Muscle of arm (tissue), 14 donors: ENCODE measurements at places on chromosomes 3 and 15. TPM values are rescaled to one million over a fixed set of nuclear protein-coding genes. Genes with fewer than 3 reads are reported as not detected.

DNA sequence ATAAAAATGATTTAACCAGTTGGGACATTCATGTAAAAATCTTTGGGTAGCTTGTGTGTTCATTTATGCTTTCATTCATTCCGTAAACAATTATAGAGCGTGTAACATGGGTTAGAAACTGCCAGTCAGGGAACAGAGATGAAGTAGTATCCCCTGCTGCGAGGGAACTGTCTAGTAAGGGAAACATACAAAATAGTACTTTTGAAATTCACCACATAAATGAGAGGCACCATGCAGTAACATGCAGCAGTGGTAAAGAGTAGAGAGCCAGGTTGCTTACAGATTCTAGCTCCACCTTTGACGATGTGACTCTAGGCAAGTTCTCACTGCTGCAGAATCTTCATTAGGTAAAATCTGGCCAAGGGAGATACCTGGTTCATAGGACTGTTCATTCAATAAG, 938 bp downstream of the DZIP3 start:
- peak; percentile 3 for DNase-seq

DNA sequence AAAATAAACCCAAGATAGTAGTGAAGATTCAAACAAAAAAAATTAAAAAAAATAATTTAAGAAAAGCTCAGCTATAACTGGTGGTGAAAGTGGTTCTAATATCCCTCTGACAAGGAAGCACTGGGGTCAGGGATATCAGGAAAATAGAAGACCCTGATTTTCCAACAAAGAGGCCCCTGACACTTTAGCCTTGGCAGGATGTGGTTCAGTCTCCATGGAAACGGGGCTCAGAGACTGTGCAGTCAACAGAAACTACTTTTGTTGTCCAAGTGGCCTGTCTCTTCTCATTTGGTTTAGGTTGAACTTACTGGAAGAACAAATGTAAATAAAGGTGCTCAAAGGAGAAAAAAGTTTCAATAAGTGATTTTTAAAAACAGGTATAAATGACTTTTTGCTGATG, 27.2 kb downstream of the INTS14 start:
- peak; percentile 8 for DNase-seq

DNA sequence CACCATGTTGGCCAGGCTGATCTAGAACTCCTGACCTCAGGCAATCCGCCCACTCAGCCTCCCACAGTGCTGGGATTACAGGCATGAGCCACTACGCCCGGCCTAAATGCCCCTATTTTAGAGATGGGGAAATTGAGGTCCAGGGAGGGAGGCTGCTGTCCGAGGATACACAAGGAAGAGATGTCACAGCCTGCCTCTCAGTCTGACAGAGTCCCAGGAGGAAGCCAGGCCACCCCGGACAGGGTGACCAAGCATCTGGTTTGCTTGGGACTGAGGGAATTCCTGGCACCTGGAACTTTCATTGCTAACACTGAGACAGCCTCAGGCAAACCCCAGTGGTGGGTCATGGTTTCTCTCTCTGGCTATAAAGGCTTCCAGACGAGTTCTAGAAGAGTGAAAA, 30.6 kb upstream of the ADAMTS7 start:
- DNase-seq: no peak

GRCh38 chr3:172447611-172448579, at the start of gene GHSR:
GHSR (minus strand) TSS chr3:172448456; CDS start chr3:172448413, 43 bp downstream.
- DNase-seq: no peak

DNA sequence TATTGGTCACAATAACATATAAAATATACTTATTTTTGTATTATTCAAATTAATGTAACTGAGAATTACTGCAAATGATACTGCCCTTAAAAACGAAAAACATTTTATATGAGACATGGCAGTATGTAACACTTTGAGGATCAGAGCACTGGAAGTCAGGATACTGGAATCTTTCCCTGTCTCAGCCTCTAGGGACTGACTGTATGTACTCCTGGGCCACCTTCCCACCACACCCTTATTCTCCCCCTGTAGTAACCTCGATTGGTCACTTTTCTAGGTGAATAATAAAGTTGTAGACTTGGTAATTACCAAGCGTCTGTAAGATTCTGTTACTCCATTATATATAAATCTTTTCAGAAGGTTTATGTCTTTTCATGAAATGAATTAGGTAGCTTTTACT, 43.0 kb downstream of the LRRC49 start:
- no peak for DNase-seq

The FOXB1 gene
- not detected for polyA plus RNA-seq

The SH2D7 gene
- polyA plus RNA-seq: 0.26 TPM

DNA sequence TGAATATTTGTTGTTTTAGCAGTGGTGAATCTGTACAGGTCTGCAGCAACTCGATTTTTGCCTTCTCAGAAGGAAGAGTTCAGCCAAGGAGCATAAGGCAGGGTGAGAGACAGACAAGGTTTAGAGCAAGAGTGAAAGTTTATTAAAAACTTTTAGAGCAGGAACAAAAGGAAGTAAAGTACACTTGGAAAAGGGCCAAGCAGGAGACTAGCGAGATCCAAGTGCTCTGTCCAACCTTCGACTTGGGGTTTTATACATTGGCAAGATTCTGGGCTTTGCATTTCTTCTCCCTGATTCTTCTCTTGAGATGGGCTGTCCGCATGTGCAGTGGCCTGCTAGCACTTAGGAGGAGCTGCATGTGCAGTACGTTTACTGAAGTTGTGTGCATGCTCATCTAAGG, 46.7 kb upstream of the AADACL2 start:
- DNase-seq: peak; percentile 65

- peak; percentile 37 for DNase-seq
Measured at GRCh38 chr3:66762916-66763693, 235.0 kb upstream of the KBTBD8 start.

- DNase-seq: no peak
Measured at GRCh38 chr15:60523056-60523455, 44.1 kb upstream of the ICE2 start.

DNA sequence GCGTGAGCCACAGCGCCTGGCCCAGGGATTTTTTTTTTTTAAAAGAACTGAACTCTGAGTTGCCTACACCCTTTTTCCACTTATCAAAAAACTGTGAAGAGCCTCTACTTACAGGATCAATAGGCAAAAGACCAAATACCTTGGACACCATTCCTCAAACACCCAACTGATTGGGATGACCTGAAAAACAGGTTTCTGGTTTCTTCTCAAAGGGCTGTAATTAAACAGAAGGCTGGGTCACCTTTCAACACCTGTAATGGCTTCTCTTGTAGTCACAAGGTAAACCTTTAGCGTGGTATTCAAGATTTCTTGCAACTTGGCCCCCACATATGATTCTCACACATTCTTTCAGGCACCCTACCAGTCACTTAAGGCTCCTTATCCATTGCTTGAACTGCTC, 38.4 kb upstream of the PLXND1 start:
- no peak for DNase-seq

The TBC1D2B gene
- 25.0 TPM for polyA plus RNA-seq

DNA sequence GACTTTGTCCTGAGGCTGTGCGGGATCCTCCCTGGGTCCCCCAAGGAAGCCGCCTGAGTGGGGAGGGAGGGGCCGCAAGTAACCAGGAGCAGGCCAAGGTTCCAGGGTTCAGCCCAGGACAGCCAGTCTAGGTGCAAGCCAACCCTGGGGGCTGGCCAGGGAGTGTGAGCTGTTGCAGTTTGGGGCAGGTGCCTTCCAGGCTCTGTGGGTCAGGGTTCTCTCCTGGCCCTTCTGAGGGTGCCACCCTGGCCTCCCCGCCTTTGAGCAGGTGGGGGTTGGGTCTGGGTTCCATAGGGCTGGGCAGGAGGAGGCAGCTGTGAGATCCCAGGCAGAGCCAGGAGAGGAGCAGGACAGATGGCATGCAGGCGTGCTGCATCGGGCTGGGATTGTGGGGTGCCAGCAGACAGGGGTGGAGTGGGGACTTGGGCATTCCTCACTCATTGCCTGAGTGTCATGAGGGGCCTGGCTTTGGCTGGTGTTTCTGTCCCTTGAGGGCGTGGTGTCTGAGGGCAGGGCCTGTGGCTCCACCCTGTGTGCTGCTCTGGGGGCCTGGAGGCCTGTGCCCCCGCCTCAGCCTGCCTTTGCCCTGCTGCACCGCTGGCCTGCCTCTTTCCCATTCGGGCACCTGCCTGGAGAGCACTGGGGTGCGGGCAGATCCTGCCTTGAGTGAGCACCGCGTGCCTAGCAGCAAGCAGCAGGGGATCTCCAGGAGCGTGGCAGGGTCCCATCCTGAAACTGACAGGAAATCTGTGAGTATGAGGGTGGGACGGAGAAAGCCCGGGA, 18.4 kb downstream of the KLF13 start:
- DNase-seq: no peak

The VPS18 gene
- 10.6 TPM for polyA plus RNA-seq

- DNase-seq: no peak
Measured at GRCh38 chr3:141529256-141529655, 42.4 kb downstream of the RASA2 start.

- DNase-seq: no peak
Measured at GRCh38 chr15:86754846-86755245, 675.2 kb downstream of the AGBL1 start.

The CHCHD6 gene
- 5.7 TPM for polyA plus RNA-seq
